ENCODE measurements at places on chromosomes 5 and 9.

DNA sequence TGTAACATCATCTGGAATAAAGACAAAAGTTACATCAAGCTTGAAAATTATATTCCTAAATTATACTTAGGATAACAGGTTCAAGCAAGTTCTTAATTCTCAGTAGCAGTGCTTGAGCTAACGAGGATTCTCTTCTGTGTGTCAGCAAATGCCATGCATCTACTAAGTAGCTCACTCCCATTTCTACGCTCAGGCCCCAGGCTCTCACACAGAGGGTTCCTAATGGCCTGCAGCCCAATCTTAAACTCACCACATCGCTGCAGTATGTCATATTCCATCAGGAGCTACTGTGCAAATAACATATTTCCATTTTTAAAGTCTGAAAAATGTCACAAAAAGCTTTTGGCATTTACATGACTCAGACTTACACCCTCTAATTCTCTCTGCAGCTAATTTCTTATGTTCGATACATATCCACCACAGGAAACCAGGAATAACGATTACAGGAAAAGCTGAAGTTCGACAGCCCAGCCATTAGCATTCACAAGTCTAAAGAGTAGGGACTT is 474.8 kb downstream of the EFNA5 start:
- no peak for DNase-seq

- DNase-seq = no peak
Observed at GRCh38 chr5:87195616-87196015, 72.1 kb upstream of the RASA1 start.

DNA sequence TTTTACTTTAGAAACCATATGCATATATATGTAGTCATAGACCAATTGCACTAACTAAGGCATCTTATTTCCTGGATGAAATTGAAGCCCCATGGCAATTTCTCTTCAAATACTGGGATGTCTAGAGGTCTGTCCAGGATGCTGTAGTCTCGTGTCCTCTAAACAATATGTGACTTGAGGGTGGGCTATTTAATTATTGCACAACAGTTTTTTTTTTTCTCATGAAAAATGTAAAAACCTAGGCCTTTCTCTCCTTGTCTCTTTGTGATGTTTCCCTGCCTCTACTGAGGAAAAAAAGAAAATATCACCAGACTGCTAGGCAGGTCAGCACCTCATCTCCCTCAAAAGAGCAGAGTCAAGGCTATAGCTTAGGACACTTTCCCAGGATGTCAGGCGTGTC is 34.6 kb downstream of the ZCCHC9 start:
- DNase-seq = no peak

- DNase-seq = no peak
Observed at GRCh38 chr5:97355775-97356174, 172.7 kb upstream of the RIOK2 start.

DNA sequence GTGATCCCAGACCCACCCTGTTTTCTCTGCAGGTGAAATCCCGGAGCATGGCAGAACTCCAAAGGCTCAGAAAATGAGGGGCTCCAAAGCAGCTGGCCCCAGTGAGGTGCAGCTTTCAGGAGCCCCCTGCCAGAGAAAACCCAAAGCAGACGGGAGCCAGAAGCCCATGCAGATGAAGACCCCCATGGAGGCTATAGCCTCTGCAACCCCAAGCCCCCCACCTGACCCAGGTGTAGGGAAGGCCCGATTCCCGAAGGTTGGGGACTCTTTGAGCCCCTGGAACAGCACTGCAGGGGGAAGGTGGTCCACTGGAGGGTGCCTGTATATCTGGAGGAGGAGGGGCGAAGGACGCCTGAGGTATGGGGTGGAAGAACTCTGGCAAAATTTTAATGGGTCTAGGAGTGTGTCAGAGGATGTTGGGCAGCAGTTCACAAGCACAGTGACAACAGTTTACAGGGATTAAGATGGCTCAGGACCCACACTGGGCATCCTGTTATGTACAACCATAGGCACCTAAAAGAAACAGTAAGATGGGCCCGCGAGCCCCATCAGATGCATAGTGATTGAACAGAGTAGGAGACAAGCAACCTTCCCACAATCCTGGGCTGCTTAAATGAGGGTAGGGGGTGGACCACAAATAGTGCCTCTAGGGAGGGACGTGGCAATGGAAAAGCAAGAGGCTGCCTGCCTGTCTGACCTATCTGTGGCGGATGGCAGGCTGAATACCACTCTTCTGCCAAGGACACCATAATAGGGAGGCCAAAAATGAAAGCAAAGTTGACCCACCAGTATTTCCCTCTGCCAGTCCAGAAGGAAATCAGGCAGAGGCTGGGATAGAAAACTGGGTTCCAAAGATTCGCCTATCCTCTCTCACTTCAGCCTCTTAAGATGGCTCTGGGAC is 16.4 kb upstream of the ANXA6 start:
- no peak for DNase-seq

Measured in immature natural killer cell (primary cell).